CD4-positive, alpha-beta T cell treated with Interleukin-4 for 1 hour (primary cell): ENCODE measurements at places on chromosomes 2 and 18.

GRCh38 chr2:75055820-75056675, 97.6 kb downstream of the POLE4 start:
- DNase-seq = no peak

GRCh38 chr2:230784795-230785194, 72.2 kb downstream of the CAB39 start:
- DNase-seq = no peak

- DNase-seq = peak; percentile 7
These were observed 521.2 kb upstream of the FANCL start for GRCh38 chr2:58762176-58762781.

DNA sequence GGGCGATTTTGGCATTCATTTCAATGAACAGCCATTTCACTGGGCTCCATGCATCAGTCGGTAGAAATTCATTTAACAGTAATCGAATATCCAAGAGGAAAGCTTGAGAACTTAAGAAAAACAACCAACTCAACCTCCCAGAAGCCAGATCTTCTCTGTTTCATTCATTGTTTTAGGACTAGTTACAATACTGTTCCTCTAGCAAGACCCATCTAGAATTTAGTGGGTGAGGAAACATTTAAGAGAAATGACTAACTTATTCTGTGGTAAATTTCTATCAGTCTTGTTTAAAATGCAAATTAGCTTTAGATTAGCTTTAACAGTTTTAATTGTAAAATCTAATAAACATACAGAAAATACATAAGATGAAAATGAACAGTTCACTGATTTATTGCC, 81.4 kb upstream of the SMAD7 start:
- no peak for DNase-seq

DNA sequence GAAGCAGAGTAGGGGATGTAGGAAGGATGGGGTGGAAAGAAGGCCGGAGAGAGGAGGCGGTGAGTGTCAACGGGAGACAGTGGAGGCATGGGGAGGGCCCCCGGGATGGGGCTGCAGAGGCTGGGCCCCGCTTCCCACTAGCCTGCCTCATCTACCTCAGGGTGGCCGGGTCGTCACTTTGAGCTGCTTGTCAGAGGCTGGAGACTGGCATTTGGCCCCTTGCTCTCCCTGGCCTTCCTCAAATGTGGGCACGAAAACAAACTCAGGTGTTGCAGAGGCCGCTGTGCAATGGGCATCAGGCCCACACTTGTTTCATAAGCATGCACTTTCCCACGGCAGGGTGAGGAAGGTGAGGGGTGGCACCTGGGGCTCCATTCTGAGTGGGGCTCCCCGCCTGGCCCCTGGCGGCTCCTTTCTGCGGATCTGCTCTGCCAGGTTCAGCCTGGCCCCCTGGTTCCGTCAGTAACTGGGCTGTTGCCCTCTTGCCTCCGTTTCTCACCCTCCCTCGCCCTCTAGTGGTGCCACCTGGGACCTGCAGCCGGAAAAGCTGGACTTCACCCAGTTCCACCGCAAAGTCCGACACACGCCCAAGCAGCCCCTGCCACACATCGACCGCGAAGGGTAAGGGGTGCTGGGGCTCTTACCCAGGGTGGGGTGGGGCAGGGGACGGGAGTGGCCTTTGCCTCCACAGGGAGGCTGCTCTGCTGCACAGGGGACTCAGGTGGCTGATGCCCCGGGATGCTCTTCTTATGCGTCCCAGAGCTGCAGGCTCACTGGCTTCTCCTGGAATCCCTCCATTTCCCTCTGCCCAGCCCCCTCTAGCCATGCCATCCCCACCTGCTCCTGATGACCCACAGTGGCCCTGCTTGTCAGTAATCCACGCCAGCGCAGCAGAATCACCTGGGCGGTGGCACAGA, 125.4 kb downstream of the CTIF start:
- peak; percentile 30 for DNase-seq

- DNase-seq = no peak
These were observed 204.1 kb upstream of the VRK2 start for GRCh38 chr2:57842531-57842930.

DNA sequence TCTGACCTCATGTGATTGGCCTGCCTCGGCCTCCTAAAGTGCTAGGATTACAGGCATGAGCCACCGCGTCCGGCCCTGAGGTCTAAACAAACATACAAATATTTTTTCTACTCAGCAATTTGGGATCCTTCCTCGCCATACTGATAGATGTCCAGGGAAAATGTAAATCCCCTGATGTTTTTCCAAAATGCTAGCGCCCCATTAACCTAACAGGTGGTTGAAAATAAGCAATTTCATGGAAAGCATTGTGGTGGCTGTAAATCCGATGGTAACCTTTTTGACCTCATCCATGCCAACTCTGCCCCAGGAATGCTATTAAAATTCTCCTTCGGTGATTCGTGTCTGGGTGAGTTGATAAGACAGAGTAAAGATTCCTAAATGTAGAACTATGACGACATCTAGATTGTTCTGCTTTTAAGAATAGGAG, 19.3 kb downstream of the GEMIN6 start:
- DNase-seq = no peak

DNA sequence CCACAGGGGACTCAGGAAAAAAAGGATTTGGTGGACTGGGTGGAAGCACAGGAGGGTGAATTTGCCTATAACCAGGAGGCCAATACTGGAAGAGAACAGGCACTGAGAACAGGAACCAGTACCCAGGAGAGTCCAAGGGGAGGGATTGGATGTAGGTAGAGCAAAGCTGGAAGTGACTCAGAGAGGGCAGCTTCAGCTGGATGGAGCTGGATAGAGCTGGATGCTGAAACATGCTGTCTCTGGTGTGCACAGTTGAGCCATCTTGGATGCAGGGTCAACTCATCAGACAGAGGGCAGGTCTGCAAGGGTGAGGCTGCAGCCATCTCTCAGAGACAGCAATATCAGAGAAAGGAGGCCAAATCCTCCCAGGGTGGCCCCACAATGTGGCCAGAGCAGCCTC, 134.0 kb downstream of the GALNT14 start:
- DNase-seq = no peak

DNA sequence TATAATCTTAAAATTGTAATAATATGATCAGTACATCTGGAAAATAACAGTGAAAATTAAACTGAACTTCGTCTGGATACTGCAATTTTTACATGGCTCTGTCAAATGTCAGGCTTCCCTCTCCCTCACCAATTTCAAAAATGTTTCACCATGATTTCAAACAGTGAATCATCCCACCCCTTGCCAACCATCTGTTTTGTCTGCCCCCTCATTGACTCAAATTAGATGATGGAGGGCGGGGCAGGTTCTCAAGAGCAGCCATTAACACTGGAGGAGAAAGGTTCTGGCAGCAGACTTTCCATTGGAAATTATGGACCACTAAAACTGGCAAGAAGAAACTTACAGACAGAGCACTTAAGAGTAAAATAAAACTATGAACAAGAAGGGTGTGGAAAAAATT, 1195.7 kb upstream of the ZEB2 start:
- DNase-seq = no peak

- DNase-seq = no peak
These were observed 10.9 kb downstream of the TMEM200C start for GRCh38 chr18:5884375-5884774.

GRCh38 chr2:16141641-16141921, 201.2 kb downstream of the MYCN start:
- DNase-seq = no peak

- DNase-seq = no peak
These were observed 113.1 kb upstream of the SRD5A2 start for GRCh38 chr2:31693882-31694281.

- DNase-seq = no peak
These were observed 12.8 kb upstream of the TMEM18 start for GRCh38 chr2:689877-690510.

- DNase-seq = no peak
These were observed 517.0 kb upstream of the SOX11 start for GRCh38 chr2:5175231-5175630.

- no peak for DNase-seq
These were observed 44.0 kb upstream of the CHMP1B start for GRCh38 chr18:11807233-11807632.

GRCh38 chr2:85682378-85682777, 11.8 kb upstream of the GNLY start:
- no peak for DNase-seq

GRCh38 chr2:231926761-231927565, 767 bp upstream of the NPPC start:
- DNase-seq = no peak

GRCh38 chr2:44247924-44248323, 27.4 kb upstream of the SLC3A1 start:
- no peak for DNase-seq

- DNase-seq = no peak
These were observed 205.1 kb upstream of the NRP2 start for GRCh38 chr2:205477016-205477705.

- DNase-seq = no peak
These were observed 204.8 kb downstream of the TFCP2L1 start for GRCh38 chr2:121080013-121080772.

GRCh38 chr18:55555395-55556027, 32.5 kb downstream of the TCF4 start:
- no peak for DNase-seq

DNA sequence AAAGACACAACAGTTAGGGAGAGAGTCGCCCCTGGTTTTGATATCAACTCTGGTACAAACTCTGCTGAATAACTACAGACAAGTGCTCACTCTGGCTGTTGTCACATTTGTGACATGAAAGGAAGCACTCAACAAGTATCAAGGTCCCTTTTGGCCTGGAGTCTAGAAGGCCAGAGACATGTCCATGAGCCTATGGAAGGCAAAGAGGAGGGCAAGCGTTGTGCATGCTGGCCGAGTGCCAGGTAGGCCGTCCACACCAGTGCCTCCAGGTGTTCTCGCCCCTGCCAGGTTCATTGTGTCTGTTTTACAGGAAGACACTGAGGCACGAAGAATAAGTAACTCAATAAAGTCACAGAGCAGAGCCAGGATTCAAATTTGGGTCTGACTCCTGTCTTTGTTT, 21.1 kb downstream of the ILKAP start:
- no peak for DNase-seq

GRCh38 chr2:14303366-14304115, 329.0 kb upstream of the LRATD1 start:
- DNase-seq = no peak

GRCh38 chr2:8501061-8501720, 180.7 kb upstream of the ID2 start:
- no peak for DNase-seq

- no peak for DNase-seq
These were observed at the start of gene HOXD8 for GRCh38 chr2:176128982-176129796. HOXD8 (plus strand) TSS chr2:176129705; CDS start chr2:176130367, 662 bp downstream.

- peak; percentile 14 for DNase-seq
These were observed 45.3 kb upstream of the C1D start for GRCh38 chr2:68108120-68108519.

DNA sequence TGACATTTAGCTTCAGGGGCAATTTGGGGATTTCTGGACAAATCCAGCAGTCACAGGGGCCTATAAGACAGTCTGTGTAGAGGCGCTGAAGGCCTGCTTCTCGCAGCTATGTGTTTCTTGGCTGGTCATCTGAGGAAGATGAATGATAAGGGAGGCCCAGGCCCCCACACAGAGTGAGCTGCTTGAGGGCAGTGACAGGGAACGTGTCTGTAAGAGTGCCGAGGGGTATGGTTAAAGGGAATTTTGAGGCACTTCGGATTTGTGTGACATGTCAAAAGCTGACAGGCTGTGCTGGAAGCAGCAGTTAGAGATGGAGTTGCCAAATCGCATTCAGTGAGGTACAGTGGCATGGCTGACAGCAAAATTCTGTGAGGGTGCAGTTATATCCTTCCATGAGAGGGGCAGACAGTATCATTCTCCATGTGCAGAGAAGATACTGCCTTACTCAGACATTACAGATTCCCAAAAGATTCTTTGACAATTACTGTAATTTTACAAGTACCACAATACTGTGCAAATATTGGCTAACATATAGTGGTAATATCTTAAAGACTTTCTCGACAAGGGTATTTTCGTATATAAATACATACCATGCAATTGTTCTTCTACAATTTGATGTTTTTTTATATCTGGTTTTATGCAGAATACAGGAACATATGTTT, 74.0 kb downstream of the CERS6 start:
- no peak for DNase-seq

- DNase-seq = no peak
These were observed 49.9 kb downstream of the TMEM17 start for GRCh38 chr2:62455957-62456692.

DNA sequence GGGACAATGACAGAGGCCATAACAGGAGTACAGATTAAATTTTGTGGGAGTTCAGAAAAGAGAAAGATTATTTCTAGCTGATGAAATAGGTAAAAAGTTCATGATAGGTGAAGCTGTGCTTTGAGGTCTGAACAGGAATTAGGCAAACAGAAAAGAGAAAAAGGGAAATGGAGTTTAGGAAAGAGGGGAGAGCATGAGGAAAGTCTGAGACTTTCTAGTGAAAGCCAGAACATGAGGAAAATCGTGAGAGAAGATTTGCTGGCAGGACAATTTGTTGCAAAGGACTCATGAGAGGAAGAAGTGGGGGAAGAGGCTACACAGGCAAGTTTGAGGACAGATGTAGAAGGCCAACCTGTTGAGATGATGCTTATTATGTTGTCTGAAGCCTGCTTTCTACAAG, 6.3 kb upstream of the CHN1 start:
- DNase-seq = no peak

- no peak for DNase-seq
These were observed 55.8 kb downstream of the ICA1L start for GRCh38 chr2:202815548-202816360.

GRCh38 chr2:101253703-101254450, 1.2 kb downstream of the CNOT11 start:
- DNase-seq = no peak

GRCh38 chr2:211901226-211901846, 637.3 kb downstream of the ERBB4 start:
- no peak for DNase-seq

DNA sequence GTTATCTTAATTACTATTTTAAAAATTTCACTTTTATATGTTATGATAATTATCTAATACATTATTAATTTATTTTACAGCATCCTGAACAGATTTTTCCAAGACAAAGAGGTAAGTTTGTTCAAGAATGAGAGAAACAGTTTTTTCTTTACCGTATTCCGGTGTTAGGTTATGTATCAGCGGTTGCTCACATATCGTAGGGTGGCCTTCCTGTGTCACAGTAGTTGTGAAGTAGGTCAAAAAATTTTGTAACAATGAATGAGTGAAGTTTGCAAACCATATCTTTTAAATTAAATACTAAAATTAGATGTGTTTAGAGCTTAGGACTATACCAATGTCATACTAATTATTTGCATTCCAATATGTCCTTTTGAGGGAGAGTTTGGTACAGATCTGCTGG, 33.5 kb downstream of the MRPS9 start:
- DNase-seq = no peak

- no peak for DNase-seq
These were observed 286.5 kb upstream of the SYT4 start for GRCh38 chr18:43563780-43564179.
